ENCODE measurements at places on chromosomes 12 and 14.

- no peak overlapping the region for H3K27ac ChIP-seq
- no peaks in the 10 kb centered on the region for H3K4me1 ChIP-seq
- no peak overlapping the region for H3K4me3 ChIP-seq
- no peaks in the 10 kb centered on the region for H3K36me3 ChIP-seq
- no peaks in the 10 kb centered on the region for H3K27me3 ChIP-seq
Observed at GRCh38 chr14:58774531-58774930, 136.8 kb downstream of the DACT1 start.

DNA sequence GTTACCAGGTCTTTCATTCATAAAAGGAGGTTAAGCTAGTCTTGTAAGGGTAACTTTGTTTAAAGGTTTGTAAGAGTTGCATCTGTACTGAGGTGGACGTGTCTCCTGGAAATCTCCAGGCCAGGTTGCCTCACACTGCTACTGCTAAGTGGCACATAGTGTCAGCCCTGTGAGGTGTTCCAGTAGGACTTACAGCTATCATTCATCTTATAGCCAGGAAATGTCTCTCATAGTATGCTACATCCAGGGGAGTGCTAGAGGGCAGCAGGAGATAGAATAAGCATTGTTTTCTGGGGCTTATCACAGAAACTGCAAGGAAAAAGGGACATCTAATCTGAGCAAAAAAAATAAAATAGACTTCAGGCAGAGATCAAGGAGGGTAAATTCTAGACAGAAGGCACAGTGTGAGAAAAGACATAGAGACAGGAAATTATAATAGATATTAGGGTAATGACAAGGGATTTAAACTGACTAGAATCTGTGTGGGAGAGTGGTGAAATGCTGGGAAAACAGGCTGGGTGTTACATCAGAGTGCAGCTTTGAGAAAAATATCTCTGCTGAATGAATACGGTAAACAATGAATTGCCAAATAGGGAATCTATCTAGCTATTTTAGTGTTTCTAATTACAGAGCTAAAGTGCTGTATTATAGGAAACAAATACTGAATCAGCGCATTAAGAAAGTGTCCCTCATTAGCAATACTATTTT, 205.1 kb upstream of the ABCD2 start:
- no peak for DNase-seq
- no peaks in the 10 kb centered on the region for H3K27me3 ChIP-seq
- H3K36me3 ChIP-seq: peaks cover 2% of the 10 kb centered on the region
- no peak overlapping the region for H3K27ac ChIP-seq
- H3K4me1 ChIP-seq: no peaks in the 10 kb centered on the region
- H3K4me3 ChIP-seq: no peak overlapping the region

GRCh38 chr14:63493246-63493645, 49.9 kb downstream of the PPP2R5E start:
- peaks cover 4% of the 10 kb centered on the region for H3K36me3 ChIP-seq
- peak overlapping the region; percentile 64 for H3K27ac ChIP-seq
- DNase-seq: no peak
- H3K4me1 ChIP-seq: peaks cover 31% of the 10 kb centered on the region
- H3K27me3 ChIP-seq: no peaks in the 10 kb centered on the region
- no peak overlapping the region for H3K4me3 ChIP-seq

- H3K27ac ChIP-seq: no peak overlapping the region
- H3K4me1 ChIP-seq: no peaks in the 10 kb centered on the region
- no peak overlapping the region for H3K4me3 ChIP-seq
- no peak for DNase-seq
Observed at GRCh38 chr14:22803687-22803974, 11.6 kb downstream of the SLC7A7 start.

GRCh38 chr12:19967431-19967830, 400.9 kb upstream of the PDE3A start:
- H3K27me3 ChIP-seq: no peaks in the 10 kb centered on the region
- H3K27ac ChIP-seq: no peak overlapping the region
- H3K4me1 ChIP-seq: peaks cover 9% of the 10 kb centered on the region
- no peak overlapping the region for H3K4me3 ChIP-seq

DNA sequence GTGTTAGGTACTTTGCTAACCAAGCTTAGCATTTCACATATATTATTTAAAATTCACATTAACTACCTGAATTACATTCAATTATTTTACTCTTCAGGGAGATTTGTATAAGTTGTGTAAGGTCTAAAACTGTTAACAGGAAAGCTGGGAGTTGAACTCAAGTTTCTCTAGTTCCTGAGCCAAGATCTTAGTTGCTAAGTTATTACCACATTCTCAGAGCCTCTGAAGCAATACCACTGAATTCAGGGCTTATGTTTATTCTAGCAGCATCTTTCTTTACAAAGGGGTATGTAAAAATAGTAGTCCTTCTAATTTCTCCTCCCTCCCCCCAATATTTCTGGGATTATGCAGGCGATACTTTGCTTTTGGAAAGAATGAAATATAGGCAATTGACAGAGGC, 786.8 kb downstream of the DIO2 start:
- no peaks in the 10 kb centered on the region for H3K27me3 ChIP-seq
- no peaks in the 10 kb centered on the region for H3K4me1 ChIP-seq

DNA sequence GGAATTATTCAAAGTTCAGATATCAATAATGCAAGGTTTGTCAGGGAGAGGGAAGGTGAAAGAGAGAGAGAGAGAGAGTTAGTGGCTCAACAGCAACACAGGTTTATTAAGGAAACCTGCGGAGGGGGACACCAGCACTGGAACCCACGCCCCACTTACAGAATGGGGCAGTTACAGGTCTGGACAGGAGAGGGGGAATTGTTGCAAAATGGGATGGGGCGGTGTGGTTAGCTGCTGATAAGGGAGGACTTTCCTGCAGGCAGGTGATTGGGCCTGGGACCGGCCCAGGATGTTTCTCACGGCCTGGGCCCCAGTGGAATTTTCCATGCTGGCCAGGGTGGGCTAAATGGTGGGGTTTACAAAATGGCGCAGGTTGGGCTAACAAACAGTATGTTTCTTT, 278.2 kb upstream of the SLC16A7 start:
- H3K4me1 ChIP-seq: no peaks in the 10 kb centered on the region
- no peaks in the 10 kb centered on the region for H3K36me3 ChIP-seq
- no peak overlapping the region for H3K27ac ChIP-seq
- H3K27me3 ChIP-seq: no peaks in the 10 kb centered on the region

DNA sequence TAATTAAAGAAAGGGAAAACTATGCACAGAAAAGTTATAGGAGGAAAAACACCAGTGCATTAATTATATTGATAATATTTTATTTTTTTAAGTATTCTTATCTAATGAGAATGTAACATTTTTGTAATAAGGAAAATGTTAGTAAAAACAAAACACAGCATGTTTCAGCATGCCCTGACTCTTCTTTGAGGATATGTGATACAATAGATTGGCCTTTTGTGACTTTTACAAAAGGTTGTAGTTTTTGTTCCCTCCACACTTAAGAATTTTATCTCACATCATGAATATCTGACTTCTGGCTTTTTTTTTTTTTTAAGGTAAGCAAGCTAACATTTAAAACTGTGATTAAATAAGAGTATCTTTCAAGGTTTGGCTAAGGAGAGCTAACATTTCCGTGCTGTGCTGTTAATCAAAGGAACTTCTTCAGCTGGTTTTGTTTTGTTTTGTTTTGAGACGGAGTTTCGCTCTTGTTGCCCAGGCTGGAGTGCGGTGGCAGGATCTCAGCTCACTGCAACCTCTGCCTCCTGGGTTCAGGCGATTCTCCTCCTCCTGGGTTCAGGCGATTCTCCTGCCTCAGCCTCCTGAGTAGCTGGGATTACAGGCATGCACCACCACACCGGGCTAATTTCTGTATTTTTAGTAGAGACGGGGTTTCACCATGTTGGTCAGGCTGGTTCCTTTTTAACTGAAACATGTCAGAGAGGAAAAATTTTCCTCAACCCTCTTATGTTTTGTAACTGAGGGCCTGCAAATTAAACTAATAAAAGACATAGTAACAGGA, 30.8 kb upstream of the RESF1 start:
- no peak overlapping the region for H3K4me3 ChIP-seq
- no peak for DNase-seq
- H3K4me1 ChIP-seq: no peaks in the 10 kb centered on the region
- H3K36me3 ChIP-seq: no peaks in the 10 kb centered on the region
- no peaks in the 10 kb centered on the region for H3K27me3 ChIP-seq

DNA sequence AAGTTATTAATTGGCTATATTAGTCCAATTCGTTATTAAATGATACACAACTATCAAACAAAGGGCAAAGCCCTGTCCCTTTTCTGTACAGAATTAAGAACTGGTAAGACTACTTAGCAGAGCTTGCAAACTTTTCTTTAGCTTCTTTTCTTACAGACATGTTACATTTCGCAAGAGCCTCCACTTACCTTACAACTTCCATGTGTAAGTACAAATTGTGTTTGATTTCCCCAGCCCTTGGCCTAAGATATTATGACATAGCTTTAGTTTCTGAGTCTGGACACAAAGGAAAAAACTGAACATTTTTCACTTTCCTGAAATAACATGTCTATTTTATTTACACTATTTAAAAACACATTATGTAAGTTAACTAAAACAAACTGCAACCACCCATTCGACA, 1.7 kb downstream of the ATF7 start:
- H3K4me1 ChIP-seq: peaks cover 20% of the 10 kb centered on the region
- DNase-seq: no peak
- H3K36me3 ChIP-seq: no peaks in the 10 kb centered on the region

DNA sequence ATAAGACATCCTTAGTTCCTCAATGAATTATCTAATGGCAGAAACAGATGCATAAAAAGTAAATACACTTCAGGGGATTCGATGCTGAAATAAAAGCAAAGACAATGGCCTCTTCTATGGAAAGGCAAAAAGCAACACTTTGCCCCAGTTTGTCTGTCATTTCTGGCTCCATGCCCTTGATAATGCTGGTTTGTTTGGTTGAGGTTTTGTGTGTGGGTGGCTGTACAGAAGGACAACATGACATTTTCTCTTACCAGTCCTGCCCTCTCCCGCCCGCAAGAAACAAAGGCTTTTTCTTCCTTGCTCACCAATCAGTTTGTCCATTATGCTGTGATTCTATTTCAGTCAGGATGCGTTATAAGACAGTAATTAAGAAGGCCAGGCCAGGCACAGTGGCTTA, 18.1 kb upstream of the WDR89 start:
- H3K4me1 ChIP-seq: no peaks in the 10 kb centered on the region
- H3K27ac ChIP-seq: no peak overlapping the region
- no peak for DNase-seq
- H3K36me3 ChIP-seq: peaks cover 6% of the 10 kb centered on the region
- no peaks in the 10 kb centered on the region for H3K27me3 ChIP-seq

GRCh38 chr14:98028162-98028561, 1231.0 kb downstream of the VRK1 start:
- H3K27ac ChIP-seq: no peak overlapping the region
- H3K4me3 ChIP-seq: no peak overlapping the region
- DNase-seq: no peak
- no peaks in the 10 kb centered on the region for H3K27me3 ChIP-seq
- no peaks in the 10 kb centered on the region for H3K4me1 ChIP-seq

DNA sequence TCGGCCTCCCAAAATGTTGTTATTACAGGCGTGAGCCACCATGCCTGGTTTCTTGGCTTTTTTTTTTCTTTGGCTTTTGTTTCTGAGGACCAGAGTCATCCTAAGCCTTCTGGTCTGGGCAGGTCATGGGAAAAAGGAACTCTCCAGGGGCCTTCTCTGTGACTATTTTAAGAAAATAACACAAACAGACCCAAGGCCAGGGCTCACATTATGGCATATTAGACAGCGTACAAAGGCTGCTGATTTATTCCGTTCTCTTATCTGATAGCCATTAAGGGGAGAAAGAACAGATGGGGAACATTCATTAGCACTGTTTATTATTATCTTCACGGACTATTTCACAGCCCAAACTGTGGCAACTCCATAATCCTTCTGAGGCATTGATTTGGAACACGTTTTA, 28.8 kb upstream of the MANSC4 start:
- H3K36me3 ChIP-seq: no peaks in the 10 kb centered on the region
- H3K27me3 ChIP-seq: no peaks in the 10 kb centered on the region
- no peak overlapping the region for H3K27ac ChIP-seq
- H3K4me1 ChIP-seq: no peaks in the 10 kb centered on the region
- H3K4me3 ChIP-seq: no peak overlapping the region

- no peaks in the 10 kb centered on the region for H3K27me3 ChIP-seq
- no peaks in the 10 kb centered on the region for H3K4me1 ChIP-seq
- no peaks in the 10 kb centered on the region for H3K36me3 ChIP-seq
- DNase-seq: no peak
- H3K27ac ChIP-seq: no peak overlapping the region
Observed at GRCh38 chr14:101383737-101384338, 177.5 kb upstream of the DIO3 start.

DNA sequence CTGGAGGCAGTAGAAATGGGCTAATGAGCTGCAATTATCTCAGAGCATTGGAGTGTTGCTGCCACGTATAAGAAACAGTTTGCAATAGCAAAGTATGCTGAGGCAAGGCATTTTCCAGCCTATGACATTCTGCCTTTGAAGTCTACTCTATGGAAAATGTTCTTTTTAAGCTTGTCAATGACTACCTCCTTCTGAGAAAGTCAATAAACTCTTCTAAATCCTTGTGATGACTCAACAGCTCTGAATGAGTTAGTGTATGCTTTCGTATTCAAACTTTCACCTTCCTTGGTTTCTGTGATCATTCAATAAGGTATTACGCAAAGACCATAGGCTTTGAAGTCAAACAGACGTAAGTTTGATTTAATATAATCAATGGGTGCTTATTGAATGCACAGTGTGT, 111.2 kb downstream of the CAPZA3 start:
- H3K27me3 ChIP-seq: no peaks in the 10 kb centered on the region
- DNase-seq: no peak
- H3K36me3 ChIP-seq: no peaks in the 10 kb centered on the region
- no peak overlapping the region for H3K4me3 ChIP-seq
- H3K4me1 ChIP-seq: peaks cover 8% of the 10 kb centered on the region

- no peak for DNase-seq
- H3K4me1 ChIP-seq: no peaks in the 10 kb centered on the region
- H3K27me3 ChIP-seq: no peaks in the 10 kb centered on the region
- no peaks in the 10 kb centered on the region for H3K36me3 ChIP-seq
Observed at GRCh38 chr14:46596236-46596635, 55.3 kb downstream of the RPL10L start.

- H3K4me1 ChIP-seq: no peaks in the 10 kb centered on the region
- no peak for DNase-seq
- H3K27ac ChIP-seq: no peak overlapping the region
- no peak overlapping the region for H3K4me3 ChIP-seq
Observed at GRCh38 chr14:60197629-60198303, 32.6 kb upstream of the DHRS7 start.

DNA sequence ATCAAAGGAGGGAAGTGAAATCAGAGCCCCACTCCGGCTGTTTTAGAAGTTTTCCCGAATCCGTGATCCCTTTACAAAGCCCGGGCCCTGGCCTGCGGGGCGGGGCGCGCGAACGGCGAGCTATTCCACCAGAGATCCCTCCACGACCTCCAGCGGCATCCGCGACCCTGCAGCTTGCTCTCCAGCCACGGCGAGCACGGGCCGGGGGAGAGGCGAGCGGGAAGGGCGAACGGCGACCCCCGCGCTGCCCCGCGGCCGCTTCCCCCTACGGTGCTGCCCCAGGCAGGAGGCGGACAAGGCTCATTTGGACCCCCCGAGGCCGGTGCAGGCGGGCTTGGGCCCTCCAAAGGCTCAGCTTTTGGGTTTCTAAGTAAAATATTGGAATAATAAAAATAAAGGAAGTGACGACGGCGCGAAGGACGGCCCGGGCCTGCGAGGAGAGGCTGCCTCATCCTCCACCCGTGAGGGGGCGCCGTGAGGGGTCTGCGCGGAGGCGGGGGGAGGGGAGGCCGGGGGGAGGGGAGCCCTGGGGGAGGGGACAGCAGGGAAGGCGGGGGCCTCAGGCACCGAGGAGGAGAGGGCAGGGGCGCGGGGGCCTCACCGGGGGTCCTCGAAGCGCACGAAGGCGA, 613 bp downstream of the SRSF9 start:
- H3K36me3 ChIP-seq: peaks cover 12% of the 10 kb centered on the region
- DNase-seq: no peak
- no peaks in the 10 kb centered on the region for H3K27me3 ChIP-seq
- peak overlapping the region; percentile 98 for H3K27ac ChIP-seq

GRCh38 chr14:68502230-68502629, 290.6 kb downstream of the ZFP36L1 start:
- no peak for DNase-seq
- H3K27ac ChIP-seq: peak overlapping the region; percentile 33
- H3K4me1 ChIP-seq: peaks cover 26% of the 10 kb centered on the region

Data from esophagus squamous epithelium (tissue), 5 donors.